Stimulated activated CD8-positive, alpha-beta memory T cell treated with anti-CD3 and anti-CD28 coated beads, Interleukin-4, amount 100 ng/mL, for 4 hours (primary cell): ENCODE measurements at places on chromosomes 11 and 22.

GRCh38 chr11:45390407-45390806 lies 104.3 kb upstream of the SYT13 start:
- no peak for DNase-seq

DNA sequence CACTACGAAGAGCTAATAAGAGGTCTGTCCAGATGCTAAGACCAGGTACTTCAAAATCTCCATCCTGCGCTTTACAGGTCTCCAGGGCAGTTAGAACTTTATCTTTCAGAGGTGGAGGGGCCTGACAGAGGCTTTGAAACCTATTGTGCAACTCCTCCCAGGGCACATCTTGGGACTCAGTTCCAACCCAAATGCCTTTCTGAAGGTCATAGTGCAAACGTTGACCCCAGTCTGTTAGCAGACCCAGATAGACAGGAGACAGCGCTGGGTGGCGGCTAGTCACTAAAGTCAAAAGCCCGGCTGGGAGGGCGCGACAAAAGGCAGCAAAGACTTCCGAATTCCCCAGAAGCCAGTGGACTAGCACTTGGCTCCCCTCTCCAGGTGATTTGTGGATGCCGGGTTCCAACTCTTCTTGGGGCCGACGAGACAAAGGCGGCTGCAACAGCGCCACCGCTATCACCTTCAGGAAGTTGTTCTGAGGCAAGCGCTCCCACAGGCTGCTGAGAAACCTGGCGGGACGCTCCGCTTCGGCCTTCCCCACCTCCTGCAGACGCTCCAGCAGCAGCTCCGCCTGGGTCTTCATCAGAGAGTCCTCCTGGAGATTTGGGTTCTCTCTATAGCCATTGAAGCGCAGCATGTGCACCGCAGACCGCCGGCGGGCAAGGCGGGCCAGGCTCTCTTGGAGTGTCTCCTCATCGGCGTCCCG lies 728 bp downstream of the FANCF start:
- no peak for DNase-seq

DNA sequence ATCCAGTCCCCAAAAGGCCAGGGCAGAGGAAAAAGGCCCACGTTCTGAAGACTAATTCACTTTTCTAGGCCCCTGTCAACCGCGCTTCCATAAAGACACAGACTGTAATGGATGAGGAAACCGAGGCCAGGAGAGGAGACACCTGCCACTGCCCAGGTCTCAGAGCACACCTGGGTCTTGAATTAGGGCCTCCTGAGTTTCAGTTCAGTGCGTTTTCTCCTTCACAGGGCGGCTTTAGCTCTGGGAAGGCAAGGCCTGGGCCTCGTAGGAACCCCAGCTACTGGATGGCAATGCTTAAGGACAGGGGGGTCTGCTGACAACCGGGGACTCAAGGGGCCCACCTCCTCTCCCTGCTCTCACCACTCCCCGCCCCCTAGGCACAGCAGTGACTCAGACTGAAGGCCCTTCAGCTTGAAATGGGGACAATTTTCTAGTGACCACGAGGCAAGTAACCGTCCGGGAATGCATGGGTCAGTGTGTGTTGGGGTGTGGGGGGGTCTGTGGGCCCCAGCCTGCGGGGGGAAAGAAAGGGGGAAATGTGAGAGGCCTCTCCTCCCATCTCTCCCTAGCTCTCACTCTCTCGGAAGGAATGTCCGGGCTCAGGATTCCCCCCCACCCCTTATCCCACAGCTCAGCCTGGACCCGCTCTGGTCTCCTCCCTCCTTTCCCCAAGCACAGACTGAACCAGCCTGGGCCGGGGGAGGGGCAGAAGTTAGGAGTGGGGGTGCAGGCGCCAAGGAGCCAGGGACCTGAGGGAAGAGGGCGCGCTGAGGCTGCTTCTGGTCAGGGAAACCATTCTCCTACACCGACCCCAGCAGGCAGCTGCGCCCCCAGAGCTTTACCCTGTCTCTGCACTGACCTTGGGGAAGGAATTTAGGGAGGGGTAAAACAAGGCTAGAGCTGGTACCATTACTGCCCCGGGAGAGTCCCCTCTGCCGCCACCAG lies 17.2 kb downstream of the CREB3L1 start:
- DNase-seq = no peak

- DNase-seq = no peak
Measured at GRCh38 chr11:30481330-30481729, 104.8 kb downstream of the MPPED2 start.
